ENCODE measurements at places on chromosomes 5 and 9.

GRCh38 chr9:71003346-71003745, 118.1 kb downstream of the TRPM3 start:
- no peak for DNase-seq

DNA sequence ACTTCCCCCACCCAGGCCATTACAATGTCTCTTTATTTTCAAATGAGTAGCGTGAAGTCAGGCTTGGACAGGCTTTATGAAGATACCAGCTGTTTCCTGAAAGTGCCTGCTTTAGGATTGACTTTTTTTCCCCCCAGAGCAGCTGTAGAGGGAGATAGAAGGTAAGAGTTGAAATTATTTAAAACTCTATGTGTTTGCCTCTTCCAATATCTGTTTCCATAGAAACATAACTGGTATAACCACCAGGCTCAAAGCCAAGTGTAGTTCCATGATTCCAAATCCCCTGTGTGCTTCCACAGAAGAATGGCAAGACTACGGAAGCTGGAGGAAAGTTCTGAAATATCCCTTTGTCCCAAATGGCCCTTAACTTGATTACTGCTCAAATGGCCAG, 87.4 kb upstream of the TBC1D2 start:
- no peak for DNase-seq

DNA sequence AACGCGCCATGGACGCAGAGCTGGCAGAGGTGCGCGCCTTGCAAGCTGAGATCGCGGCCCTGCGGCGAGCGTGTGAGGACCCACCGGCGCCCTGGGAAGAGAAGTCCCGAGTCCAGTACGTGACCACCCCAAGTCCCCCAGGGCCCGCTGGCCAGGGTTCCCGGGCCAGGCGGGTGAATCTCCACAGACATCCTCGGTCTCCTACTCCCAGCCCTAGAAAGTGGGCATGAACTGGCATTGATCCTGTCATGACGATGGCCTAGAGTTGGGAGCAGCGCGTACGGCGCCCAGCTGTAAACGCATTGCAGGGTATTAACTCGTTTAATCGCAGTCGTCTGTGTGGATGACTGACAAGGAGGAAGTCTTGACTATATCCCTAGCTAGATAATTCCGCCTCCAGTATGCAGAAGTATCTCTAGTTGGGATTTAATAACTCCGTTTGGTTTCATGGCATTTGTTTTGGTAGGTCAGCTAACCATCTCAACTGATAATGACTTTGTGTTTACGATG, 293 bp downstream of the CENPP start:
- DNase-seq: no peak

DNA sequence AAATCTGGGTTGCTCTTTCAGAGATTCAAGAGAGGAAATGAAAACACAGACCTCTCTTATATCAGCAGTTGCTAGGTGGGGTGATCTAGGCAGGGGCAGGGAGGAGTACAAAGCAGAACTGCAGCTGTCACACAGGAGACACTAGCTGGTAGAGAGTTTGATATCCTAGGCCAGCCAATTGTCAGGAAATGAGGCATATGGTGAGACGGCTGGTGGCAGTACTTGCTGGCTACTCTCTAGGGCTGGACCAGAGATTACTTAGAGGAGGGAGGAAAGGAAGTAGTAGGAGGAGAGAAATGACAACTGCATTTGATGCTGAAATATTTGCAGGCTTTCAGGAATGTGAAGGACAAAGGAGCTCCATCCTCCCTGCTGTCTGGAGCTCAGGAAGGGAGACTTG, 113.8 kb downstream of the TRIM32 start:
- no peak for DNase-seq

DNA sequence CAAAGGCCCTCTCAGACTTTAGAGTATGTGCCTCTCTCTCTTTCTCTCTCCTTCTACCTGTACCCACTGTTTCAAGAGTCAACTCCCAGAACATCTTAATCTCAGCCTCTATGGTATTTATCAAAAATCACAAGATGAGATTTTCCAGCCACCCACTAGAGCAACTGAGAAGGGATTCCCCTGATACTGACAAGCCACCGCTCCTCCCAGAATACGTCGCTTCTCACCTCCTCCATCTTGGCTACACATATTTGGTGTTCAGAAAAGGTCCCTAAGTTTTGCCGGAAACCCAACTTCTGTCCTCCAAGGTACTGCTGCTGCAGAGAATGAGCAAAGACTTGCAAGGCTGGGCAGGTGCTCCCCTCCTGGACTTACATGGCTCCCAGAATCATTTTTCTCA, 6.1 kb downstream of the GARIN3 start:
- DNase-seq: no peak

DNA sequence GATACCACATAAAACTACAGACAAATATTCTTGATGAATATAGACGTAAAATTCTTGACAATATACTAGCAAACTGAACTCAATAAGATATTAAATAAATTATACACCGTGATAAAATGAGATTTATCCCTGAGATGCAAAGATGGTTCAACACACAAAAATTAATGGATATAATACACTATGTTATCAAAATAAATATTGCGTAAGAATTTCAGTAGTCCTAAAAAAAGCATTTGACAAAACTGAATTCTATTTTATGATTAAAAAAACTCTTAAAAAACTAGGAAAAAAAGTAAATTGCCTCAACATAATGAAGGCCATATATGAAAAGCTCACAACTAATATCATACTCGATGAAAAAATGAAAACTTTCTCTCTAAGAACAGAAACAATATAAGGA, 472.3 kb upstream of the GRIA1 start:
- no peak for DNase-seq

Data from cortex of kidney (tissue), 1 donor.